ENCODE measurements at places on chromosomes 13 and 19.

- no peak for DNase-seq
These were observed 59.0 kb upstream of the MCF2L start for GRCh38 chr13:112910016-112910415.

GRCh38 chr13:86409466-86410241 lies 610.4 kb upstream of the SLITRK6 start:
- no peak for DNase-seq

- DNase-seq, result no peak
These were observed 252.3 kb upstream of the PRR20A start for GRCh38 chr13:56888455-56888854.

GRCh38 chr19:55673889-55674288 lies 1.1 kb upstream of the EPN1 start:
- DNase-seq, result no peak

DNA sequence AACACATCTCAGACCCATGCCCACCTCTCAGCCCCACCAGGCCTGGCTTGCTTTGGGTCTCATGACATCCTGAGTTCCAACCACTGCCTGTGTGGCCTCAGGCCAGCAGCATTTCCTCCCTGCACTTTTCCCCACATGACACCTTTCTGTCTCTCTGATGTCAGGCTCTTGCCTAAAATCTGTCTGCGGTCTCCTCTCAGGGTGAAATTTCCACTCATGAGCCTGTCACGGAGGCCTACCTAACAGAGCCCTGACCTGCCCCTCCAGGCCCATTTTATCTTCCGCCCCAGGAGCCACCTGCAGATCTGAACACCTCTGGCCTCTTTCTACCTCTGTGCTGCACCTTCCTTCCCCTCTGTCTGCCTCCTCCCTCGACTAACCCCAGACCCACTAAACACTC lies 93.5 kb downstream of the ZDHHC20 start:
- no peak for DNase-seq

DNA sequence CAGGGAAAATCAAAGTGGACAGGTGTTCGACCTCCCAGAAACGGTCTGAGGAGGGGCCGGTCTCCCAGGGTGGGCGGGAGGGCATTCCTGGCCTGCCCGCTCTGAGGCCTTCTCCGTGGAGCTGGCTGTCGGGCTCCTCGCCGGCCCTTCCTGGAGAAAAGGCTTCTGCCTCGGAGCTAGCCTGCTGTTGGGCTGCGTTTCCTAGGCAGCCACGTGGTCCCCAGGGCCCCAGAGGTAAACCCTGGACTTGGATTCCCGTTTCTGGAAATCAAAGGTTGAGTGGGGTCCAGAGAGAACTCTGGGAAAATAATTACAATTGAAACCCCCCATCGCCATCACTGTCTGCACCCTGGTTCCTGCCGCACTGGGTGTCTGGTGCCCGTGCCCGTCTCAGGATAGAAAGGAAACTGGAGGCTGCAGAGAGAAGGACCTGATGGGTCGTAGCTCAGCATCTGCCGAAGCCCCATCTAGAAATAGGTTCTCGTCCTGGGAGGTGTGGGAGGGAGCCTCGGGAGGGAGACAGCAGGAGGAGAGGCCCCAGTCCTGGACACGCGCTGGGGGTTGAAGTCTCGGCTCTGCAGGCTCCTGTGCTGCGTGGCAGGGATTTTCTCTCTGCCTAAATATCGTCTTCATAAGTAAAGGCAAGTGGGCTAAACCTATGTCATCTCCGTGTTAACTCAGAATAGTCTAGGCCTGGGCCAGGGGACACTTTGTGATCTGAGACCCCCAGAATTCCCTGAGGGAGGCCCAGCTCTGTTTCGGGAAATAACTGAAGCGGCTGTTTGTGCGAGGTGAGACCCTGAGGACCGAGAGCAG lies 7.7 kb upstream of the PROZ start:
- DNase-seq, result no peak

DNA sequence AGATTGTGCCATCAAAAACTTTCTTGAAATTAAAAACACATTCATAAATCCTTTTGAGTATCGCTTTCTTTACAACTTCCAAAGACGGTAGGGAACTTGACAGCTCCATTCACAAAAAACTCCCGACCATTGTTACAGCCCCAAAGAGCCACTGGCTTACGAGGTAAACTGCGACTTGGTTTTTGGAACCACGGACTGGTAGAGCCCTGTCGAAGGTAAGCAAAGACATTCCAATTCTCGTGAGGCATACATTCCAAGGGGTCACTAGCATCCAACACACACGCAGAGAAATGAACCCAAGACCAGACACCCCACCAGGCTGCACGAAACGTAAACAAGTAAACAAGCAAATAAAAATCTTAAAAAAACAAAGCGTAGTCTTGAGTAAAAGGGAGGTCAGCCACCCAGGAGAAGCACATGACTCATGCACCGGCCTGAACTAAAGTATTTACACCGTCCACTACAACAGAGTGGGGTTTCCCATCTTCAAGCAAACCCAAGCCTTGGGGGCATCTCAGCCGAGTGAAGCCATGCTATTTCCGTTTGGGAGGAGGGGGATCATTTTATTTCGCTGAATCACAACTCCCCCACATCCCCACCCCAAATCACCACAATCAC lies 1.4 kb downstream of the BRD4 start:
- no peak for DNase-seq

GRCh38 chr13:83311886-83312577 lies 570.2 kb downstream of the SLITRK1 start:
- DNase-seq, result no peak

DNA sequence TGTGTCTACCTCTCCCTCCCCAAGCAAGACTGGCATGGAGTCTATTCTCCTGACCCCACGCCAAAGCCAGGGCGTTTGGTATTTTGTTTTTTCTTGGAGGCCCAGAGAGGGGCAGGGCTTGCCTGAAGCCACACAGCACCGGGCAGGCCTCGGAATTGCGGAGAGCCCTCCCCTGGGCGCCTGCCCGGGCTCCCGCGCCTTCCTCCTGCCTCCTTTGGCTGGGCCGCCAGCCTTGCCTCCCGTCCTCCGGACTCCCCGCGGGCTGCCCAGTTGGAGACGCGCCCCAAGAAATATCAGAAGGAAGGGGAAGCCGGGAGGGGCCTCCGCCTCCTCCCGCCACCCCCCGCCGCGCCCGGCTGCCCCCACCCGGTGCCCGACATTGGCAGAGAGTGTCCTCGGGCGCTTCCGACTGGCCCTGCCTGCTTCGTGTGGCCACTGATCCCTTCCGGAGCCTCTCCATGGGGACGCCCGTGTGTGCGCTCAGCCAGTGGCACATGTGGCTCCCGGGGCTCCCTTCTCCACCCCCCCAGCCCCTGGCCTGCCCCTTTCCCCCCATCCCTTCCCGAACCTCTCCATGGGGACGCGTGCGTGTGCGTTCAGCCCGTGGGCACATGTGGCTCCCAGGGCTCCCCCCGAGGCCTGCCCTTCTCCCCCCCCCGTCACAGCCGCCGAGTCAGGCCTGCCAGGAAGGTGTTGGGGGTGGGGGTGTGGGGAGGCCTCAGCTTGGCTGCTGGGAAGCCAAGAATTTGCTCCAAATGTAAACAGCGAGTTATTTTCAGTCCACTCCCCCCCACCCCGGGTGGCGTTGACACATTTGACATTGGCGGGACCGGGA lies 37.3 kb downstream of the NFIC start:
- DNase-seq, result peak; percentile 87

DNA sequence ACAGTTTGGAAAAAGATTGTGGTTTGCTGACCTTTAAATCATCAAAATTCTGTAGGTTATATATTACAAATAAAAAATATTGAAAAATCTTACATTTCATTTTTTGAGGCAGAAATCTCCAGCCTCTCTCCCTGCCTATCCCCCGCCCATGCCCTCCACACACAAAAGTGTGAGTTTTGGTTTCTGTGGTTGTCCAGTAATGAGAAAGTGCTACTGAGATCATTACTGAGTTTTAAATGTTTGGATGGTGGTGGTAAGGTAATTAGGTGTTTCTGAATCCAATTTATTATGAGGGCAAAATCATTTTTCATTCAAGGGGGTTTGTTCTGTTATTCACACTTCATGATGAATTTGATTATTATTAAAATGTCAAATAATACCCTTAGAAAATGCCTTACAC lies 448.0 kb upstream of the SLC10A2 start:
- DNase-seq, result no peak

DNA sequence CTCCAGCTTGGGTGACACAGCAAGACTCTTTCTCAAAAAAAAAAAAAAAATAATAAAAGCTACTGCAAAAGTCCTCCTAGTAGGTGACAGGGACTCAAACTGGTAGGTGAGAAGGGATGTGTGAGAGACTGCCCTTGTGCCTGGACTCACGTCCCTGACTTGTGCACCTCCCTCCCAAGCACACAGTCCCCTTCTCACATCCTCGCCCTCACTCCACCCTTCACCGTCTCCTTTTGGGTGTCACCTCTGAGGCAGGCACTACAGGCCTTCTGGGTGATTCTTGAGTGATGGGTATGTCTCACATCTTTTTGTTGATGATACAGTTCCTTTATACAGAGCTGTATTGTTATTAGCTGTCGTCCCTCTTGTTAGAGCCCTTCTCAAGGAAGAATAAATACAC lies 170.5 kb downstream of the TM9SF2 start:
- no peak for DNase-seq

GRCh38 chr19:45881909-45882528 lies 3.9 kb downstream of the IRF2BP1 start:
- no peak for DNase-seq

DNA sequence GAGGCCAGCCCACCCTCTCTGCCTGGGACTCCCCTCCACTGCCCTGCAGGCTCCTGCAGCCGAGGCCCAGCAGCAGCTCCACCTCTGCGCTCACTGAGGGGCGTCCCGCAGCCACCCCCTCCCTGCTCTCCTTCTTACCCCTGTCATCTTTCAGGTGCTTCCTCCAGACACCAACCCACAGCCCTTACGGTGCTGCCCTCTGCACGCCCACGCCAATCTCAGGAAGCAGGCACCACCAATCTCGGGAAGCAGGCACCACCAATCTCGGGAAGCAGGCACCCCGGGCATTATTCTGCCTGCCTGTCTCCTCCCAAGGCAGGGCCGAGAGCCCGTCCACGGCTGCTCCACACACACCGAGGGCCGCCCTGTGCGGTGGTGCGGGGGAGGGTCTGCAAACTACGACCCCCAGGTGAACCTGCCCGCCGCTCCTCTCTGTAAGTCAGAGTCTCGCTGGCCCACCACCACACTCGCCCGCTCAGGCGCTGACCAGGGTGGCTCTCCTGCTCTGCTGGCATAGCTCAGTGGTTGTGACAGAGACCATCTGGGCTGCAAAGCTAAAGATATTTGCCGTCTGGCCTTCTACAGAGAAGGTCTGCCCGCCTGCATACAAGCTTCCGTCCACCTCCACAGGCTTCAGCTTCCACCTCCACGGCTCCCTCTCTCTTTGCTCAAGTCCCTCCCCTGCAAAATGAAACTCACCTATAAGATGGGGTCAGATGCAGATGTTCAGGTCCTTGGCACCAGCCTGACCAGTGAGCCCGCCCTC lies 2.9 kb downstream of the LSM7 start:
- DNase-seq, result no peak

GRCh38 chr13:43309311-43309710 lies 285.9 kb downstream of the DNAJC15 start:
- DNase-seq, result no peak

- DNase-seq, result no peak
These were observed 49.5 kb downstream of the RFX2 start for GRCh38 chr19:6060600-6061375.

- DNase-seq, result no peak
These were observed 44.4 kb downstream of the ELF1 start for GRCh38 chr13:40974460-40975407.

DNA sequence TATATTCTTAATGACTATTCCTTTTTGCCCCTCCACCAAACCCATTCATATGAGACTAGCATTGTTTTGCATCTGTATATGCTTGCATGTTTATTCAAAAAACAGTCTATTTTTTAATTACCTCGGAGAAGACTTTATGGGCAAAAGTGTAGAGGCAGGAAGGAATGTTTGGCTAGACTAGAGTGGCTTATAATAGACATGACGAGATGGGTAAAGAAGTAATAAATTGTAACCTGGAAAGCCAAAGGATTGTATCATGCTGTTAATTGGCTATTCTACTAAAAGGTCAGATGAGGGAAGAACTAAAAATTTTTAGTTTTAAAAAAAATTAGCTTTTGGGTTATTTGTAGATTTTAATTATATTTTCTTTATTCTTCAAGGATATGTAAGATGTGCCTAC lies 91.1 kb downstream of the FNDC3A start:
- DNase-seq, result no peak

GRCh38 chr19:48296963-48297734 lies 27.3 kb downstream of the ZNF114 start:
- DNase-seq, result no peak

GRCh38 chr13:24997367-24997967 lies 98.5 kb upstream of the PABPC3 start:
- no peak for DNase-seq

DNA sequence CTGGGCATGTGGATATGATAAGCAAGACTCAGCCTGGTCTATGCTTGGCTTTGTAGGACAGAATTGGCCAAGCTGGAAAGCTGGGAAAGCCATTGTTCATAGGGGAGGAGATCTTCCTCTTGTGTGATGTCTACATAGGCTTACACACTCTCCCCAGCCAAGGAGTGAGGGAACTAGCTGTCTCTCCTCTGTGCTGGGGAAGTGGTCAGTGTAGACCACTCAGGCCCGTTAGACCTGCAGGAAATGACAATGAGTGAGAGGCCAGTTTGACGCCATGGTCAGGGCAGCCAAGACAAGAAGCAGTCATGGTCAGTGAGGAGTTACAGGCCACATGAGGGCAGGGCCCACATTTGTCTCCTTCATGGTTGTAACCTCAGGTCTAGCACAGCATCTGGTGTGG lies 159.1 kb upstream of the KL start:
- DNase-seq, result no peak

DNA sequence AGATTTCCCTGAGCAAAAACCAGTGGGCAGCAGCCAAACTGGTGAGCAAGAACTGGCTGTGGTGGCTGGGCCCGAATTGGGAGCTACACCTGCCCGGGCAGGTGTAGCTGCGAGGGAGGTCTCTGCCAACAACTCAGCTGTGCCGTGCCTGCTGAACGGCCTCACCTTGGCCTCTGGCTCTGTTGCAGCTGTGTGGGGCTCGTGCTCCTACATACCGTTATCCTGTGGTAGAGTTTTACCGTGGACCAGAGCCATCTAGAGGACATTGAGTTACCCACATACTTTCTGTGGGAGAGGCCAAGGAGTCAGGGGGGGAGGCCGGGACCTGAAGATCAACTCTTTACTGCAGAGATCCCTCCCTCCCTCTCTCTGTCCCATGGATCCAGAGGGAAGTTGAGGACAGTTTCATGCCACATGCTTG lies 113.2 kb downstream of the TM9SF2 start:
- DNase-seq, result no peak

DNA sequence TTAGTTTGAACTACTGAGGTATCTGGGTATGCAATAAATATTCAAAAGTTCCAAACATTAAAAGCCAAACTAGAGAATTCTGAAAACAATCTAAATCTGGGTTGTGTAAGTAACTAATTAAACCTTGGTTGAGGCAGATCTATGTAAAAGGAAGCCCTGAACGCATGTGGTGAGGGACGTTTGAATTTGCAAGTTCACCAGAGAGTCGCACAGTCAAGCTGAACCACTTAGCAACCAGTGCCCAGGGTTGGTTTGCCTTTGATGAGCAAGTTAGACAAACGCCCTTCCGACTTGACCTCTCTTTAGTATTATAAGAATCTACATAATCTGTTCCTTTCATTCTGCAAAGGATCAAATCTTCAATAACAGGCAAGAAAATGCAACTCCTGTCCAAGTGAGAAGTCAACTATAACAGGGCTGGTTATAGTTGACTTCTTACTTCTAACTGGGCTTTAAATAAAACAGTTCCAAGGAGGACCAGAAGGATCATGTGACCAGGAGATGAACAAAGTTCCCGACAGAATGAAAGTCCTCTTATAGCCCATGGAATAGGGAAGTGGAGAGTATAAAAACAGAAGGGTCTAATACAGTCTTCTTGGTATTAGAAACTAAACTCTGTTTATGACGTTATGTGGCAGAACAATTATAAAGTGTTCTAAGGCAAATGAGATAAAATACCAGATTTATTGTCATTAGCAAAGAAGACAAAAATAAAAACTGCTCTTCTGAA lies 40.6 kb downstream of the PHF11 start:
- DNase-seq, result no peak

Measured in occipital lobe (tissue), 3 donors.